ENCODE measurements at places on chromosomes 2 and 18. TPM values are rescaled to one million over a fixed set of nuclear protein-coding genes. Genes with fewer than 3 reads are reported as not detected.

DNA sequence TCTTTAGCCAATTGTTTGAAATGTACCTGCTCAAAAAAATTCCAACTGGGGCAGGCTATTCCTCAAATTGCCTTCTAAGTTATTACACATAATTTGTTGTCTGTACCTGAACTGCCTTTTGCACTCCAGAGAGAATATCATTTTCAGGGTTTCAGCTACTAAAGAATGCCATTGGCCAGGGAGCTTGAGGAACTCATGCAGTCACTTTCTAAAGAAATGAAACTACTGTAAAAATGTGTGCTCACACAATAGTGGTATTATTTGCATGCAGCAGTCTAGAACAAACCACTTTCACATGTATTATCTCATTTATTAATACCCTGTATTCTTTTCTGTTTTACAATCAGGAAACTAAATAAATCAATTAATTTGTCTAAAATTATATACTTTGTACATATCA lies 152.2 kb downstream of the PID1 start:
- no peaks in the 10 kb centered on the region for H3K4me1 ChIP-seq
- H3K27ac ChIP-seq: no peak overlapping the region
- no peaks in the 10 kb centered on the region for H3K27me3 ChIP-seq
- H3K36me3 ChIP-seq: no peaks in the 10 kb centered on the region
- DNase-seq: no peak
- H3K4me3 ChIP-seq: no peak overlapping the region

DNA sequence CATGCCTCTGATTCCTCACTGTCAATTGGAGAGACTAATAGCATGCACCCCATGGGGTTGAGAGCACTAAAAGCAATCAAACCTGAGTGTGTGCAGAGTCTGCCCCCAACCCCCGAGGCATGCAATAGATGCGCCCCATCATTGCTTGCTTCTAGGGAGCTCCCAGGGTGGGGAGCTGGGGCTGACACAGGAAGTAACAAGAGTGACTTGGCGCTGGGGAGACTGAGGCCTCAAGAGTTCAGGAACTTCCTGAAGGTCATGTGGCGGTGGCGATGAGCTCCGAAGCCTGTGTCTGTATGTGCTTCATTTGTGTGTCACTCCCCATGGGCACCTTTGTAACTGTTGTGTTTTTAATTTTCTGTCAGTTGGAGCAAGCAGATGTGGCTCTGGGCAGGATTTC lies 61.2 kb downstream of the CTIF start:
- no peak overlapping the region for H3K27ac ChIP-seq
- H3K4me3 ChIP-seq: no peak overlapping the region
- no peaks in the 10 kb centered on the region for H3K36me3 ChIP-seq
- no peaks in the 10 kb centered on the region for H3K4me1 ChIP-seq
- no peak for DNase-seq
- H3K27me3 ChIP-seq: no peaks in the 10 kb centered on the region

- DNase-seq: no peak
- no peaks in the 10 kb centered on the region for H3K4me1 ChIP-seq
- H3K36me3 ChIP-seq: no peaks in the 10 kb centered on the region
- H3K4me3 ChIP-seq: no peak overlapping the region
Measured at GRCh38 chr2:122639176-122639575, 883.7 kb downstream of the TSN start.

The SIX2 gene
- not detected for total RNA-seq

The IGFBP5 gene
- total RNA-seq: 76.0 TPM

DNA sequence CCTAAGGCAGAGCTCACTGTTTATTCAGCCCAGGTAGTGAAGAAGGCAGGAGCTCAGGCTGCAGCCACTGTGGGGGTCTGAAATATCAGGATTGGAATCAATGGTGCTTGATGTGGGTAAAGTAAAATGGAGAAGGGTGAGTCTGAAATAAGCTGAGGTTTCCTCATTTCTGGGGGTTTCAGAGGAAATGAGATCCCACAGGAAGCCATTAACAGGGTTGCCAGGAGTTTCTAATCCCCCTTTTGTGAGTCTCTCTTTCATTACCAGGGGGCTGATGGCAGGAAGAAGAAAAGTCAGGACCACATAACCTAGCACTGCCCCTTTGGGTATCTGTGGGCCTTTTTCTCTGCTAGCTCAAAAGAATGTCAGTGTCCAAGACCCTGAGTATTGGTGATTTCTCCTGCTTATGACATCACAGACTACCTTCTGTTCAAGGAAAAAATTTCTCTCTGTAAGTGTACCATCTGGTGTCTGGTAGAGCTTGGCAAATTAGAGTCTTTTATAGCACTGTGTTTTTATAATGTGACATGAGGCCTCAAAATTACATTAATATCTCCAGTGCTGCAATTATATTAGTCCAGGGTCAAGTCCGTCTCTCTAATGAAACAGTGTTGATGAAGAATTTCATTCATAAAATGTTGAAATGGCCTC lies 56.0 kb downstream of the LBH start:
- no peak overlapping the region for H3K4me3 ChIP-seq
- H3K27ac ChIP-seq: no peak overlapping the region
- no peaks in the 10 kb centered on the region for H3K27me3 ChIP-seq
- H3K36me3 ChIP-seq: no peaks in the 10 kb centered on the region
- no peak for DNase-seq
